ENCODE measurements at places on chromosomes 2 and 18.

GRCh38 chr2:69022548-69022947, 9.6 kb downstream of the ANTXR1 start:
- no peak for DNase-seq

DNA sequence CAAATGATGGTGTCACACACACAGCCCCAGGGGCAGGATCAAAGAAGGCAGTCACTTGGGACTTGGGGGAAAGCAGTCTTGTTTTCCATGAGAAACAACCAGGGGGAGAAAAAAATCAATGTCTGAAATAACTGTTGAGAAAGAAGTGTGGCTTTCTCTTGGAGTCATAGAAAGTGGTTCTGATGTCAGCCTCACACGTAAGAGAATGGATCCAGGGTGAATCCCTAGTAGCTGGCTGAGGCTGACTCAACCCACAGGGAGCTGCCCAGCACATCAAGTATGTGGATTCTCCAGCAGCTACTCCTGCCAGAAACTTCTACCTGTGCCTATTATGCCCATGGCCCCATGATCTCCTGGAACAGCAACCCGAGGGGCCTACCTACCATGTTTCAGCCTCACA, 33.6 kb upstream of the ZBTB7C start:
- DNase-seq = no peak

GRCh38 chr2:95300450-95300849, 3.3 kb downstream of the KCNIP3 start:
- no peak for DNase-seq

GRCh38 chr18:67217551-67218166, 298.9 kb downstream of the DSEL start:
- no peak for DNase-seq

- no peak for DNase-seq
Observed at GRCh38 chr18:79540161-79540903, 139.3 kb upstream of the CTDP1 start.

GRCh38 chr2:144377914-144378313, 142.0 kb downstream of the ZEB2 start:
- no peak for DNase-seq

GRCh38 chr2:11729362-11730212, 16.8 kb upstream of the LPIN1 start:
- DNase-seq = no peak

DNA sequence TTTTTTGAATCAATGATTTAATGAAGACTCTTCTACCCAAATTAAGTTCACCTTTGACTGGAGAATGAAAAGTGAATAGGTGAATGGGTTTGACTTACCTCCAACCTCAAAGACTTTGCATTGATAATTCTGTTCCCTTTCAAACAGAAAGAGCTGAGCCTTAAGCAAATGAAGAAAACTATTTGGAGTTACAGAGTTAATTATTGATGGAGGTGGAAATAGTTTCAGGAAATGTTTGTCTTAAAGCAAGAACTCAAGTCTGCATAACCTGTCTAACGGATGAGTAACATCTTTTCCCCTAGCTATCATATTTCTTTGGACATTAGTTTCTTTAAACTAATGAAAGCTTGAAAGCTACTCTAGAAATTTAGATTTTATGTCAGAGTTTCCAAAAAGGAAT, 166.5 kb downstream of the CERS6 start:
- DNase-seq = no peak

GRCh38 chr18:48605408-48605845, 66.6 kb downstream of the CTIF start:
- DNase-seq = peak; percentile 71

All from 8988T (cell line).